ENCODE measurements at places on chromosomes 13 and 19. TPM values are rescaled to one million over a fixed set of nuclear protein-coding genes. Genes with fewer than 3 reads are reported as not detected.
A peak's percentile ranks its signal among the peaks of the same experiment; 100 is the strongest.

Gene GRK1
- 0.89 TPM for total RNA-seq

Gene RELB
- total RNA-seq, result 2.9 TPM

Gene KASH5
- 1.3 TPM for total RNA-seq

Gene CLC
- 1.2 TPM for total RNA-seq

Gene PSG7
- total RNA-seq, result not detected

Gene C19orf67
- not detected for total RNA-seq

Gene HS6ST3
- 36.2 TPM for total RNA-seq

Gene CYP2A7
- total RNA-seq, result not detected

Gene B3GNT8
- total RNA-seq, result 0.50 TPM

Gene CALR3
- 0.20 TPM for total RNA-seq

Gene NLRP9
- total RNA-seq, result not detected

- no peak for DNase-seq
Measured at GRCh38 chr13:78596399-78596735, 7.0 kb downstream of the POU4F1 start.

GRCh38 chr19:3132971-3133792 is 2.7 kb upstream of the GNA15 start:
- DNase-seq, result no peak

GRCh38 chr13:40874138-40874779 is 84.8 kb downstream of the SLC25A15 start:
- DNase-seq, result no peak

- no peak for DNase-seq
Measured at GRCh38 chr13:35940734-35941133, 190.4 kb downstream of the DCLK1 start.

GRCh38 chr19:13691569-13692435 is 72.5 kb upstream of the MRI1 start:
- peak; percentile 63 for DNase-seq

DNA sequence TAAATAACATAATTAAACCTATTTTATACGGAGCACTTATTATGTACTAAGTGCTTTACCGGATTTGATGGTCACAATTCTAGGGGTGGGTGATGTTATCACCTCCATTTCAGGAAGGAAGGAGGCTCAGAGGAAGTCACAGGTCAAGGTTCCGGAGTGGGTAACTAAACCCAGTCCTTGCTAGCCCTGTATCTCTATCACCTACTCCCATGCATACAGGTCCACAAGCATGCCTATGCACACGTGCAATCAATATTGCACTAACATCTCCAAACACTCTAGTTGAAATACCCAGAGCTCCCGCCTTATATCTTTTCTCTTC is 17.8 kb upstream of the FOSB start:
- DNase-seq, result no peak

- no peak for DNase-seq
Measured at GRCh38 chr13:79837741-79838450, 356.9 kb downstream of the NDFIP2 start.

- no peak for DNase-seq
Measured at GRCh38 chr13:102692491-102692826, 2.4 kb downstream of the METTL21C start.

GRCh38 chr13:40187324-40187795 is 479.1 kb downstream of the FOXO1 start:
- no peak for DNase-seq

DNA sequence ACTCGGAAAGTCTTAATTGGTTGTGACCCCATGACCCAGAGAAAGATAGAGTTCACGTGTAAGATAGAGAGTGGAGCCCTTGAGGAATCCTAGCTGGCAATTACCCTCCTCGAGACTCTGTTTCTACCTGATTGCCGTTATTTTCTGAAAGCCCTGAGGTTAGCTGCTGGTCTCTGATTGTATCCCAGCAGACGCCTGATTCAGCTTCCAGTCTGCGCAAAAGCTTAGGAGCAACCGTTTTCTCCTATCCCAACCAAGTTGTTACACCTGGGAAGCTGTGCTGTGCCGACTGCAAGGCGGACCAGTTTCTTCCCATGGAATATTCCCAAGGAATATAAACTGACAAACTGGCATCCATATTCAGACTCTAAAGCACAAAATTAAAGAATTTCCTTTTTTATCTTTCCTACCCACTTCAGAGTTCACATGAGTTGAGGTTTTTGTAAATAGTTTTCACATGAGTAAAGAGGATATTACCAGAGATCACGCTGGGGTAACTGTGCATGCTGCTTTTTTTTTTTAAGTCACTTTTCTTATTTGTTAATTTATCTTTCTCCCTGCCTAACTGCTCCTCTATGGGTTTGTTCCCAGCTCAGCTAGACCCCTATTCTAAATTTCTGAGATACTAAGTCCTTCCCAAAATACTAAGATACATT is 1.5 kb upstream of the TRPC4 start:
- DNase-seq, result no peak

DNA sequence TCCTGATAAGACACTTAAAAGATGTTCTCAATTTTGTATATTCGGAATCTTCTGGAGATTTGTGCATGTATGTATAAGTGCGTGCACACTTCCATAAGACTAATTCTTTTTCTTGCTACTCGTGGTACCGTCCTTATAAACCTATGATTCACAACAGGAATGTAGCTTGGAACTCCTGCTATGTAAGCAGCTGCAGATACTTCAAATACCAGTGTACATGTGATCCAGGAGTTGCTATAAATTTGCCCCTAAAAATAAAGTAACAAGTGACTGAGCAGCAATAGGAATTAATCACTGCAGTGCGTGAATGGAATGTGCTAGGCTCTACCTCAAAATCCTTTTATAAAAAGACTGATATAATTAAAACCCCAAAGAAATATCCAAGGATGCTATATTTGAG is 214.9 kb downstream of the KLF5 start:
- DNase-seq, result no peak

DNA sequence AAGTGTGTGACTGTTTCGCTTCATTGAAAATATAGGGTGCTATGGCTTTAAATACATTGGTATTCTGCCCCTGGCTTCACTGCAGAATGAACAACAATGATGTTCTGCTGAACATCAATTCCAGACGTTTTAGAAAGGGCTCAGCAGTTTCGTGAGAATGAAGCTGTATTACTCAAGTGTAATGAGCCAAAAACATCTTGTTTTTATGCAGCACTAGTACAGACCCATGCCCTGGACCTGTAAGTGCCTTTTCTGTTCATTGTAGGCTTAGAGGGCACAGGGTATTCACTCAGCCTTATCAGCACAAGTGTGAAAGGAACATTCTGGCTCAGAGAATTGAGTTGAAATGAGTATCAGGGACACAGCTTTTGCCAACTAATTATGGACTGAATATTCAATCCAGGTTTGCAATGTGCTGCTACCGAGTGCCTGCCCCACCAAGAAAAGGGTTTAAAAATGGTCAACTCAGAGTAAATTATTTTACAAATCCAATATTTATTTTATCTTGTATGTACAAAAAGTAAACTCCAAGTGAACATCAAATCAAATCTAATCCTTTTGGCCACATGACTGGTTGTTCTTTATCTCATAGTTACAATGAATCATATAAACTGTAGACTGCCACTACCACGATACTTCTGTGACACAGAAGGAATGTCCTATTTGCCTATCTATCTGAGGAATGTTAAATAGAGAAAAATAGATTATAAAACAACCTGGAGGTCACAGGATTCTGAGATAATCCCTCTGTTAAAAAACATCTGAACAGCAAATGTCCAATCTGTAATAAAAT is 362.8 kb downstream of the NALCN start:
- DNase-seq, result peak; percentile 43

GRCh38 chr19:33705090-33705847 is 83.5 kb downstream of the CHST8 start:
- DNase-seq, result no peak

- DNase-seq, result no peak
Measured at GRCh38 chr19:56987184-56987583, 132.6 kb upstream of the USP29 start.

GRCh38 chr13:110136660-110137585 is 170.0 kb downstream of the COL4A1 start:
- peak; percentile 75 for DNase-seq

DNA sequence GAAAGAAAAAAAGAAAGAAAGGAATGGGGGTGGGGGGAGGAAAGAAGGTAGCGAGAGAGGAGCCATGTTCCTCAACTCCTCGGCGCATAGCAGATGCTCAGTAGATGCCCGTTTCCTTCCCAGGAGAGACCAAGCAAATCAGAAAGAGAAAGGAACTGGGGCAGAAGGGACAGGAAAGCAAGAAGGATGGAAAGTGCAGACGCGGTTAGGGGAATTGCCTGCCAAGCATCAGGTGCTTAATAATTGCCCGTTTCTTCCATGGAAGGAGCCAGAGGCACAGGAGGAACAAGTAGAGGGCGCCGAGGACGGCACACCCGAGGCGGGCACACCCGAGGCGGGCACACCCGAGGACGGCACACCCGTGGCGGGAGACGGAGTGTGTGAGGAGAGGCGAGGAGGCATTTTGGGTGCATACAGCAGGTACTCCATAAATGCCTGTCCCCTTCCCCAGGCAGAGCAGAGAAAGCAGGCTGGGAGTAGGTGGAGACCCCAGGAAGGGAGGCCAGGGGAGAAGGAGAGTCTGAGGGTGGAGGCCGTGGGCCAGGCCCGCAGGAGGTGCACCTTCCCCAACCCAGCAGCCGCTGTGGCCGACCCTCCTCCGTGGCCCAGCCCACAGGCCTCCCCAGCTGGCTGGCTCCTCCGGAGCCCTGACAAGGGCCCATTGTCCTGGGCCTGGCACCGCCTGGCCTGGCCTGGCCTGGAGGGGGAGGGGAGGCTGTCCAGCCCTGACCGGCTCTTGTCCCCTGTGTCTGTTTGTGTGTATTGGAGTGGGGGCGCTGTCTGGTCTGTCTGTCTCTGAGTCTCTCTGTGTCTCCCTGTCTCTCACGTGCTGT is 14.6 kb downstream of the JOSD2 start:
- DNase-seq, result peak; percentile 87

DNA sequence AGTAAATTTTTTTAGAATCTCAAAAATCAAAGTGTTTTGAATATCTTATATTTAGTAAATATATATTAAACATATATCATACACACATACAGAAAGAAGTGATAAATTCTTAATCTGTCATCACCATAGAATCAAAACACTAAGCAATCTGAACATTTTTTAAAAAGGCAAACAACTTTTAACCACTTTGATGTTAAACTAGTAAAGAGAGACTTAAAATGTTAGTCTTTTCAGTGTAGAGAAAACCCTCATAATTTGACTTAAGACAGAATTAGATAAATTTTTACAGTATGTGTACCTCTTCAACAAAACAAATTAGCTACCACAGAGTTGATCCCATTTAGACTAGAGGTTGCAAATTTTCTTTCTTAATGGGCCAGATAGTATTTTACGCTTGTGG is 13.4 kb downstream of the SUPT20H start:
- DNase-seq, result no peak

- no peak for DNase-seq
Measured at GRCh38 chr19:13169769-13170168, 19.6 kb downstream of the IER2 start.

Data from spinal cord (tissue), 10 donors.